Lung microvascular endothelial cell (primary cell): ENCODE measurements at places on chromosomes 6 and 20. TPM values are rescaled to one million over a fixed set of nuclear protein-coding genes. Genes with fewer than 3 reads are reported as not detected.

HLA-DOB gene
- 0.22 TPM in 1 of 2 replicates, not detected in the other for total RNA-seq

MYO6 gene
- 22.2 and 26.4 TPM in 2 replicates for total RNA-seq

GRCh38 chr6:108437821-108438220, 122.9 kb upstream of the FOXO3 start:
- DNase-seq: no peak

- DNase-seq: no peak
Measured at GRCh38 chr6:148943451-148943850, 196.6 kb downstream of the UST start.

DNA sequence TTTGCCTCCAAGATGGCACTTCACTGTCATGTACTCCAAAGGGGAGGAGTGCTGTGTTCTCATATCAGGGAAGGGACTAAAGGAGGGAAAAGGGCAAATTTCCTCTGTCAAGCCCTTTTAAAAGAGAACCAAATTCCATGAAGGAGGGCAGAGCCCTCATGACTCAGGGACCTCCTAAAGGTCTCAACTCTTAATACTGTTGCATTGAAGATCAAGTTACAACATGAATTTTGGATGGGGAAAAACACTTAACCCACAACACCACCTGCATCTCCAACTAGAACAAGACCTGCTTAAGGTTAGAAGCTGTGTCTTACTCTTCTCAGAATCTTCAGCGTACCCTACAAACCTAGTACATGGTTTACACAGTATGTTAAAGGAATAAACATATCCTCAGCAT, 23.7 kb upstream of the FBXO30 start:
- DNase-seq: no peak

GRCh38 chr20:34220561-34220960, 20.7 kb upstream of the ASIP start:
- DNase-seq: peak; percentile 86

GRCh38 chr6:31622684-31623091, 2.2 kb downstream of the PRRC2A start:
- no peak for DNase-seq

GRCh38 chr6:65780691-65781090, 73.7 kb upstream of the EYS start:
- no peak for DNase-seq

DNA sequence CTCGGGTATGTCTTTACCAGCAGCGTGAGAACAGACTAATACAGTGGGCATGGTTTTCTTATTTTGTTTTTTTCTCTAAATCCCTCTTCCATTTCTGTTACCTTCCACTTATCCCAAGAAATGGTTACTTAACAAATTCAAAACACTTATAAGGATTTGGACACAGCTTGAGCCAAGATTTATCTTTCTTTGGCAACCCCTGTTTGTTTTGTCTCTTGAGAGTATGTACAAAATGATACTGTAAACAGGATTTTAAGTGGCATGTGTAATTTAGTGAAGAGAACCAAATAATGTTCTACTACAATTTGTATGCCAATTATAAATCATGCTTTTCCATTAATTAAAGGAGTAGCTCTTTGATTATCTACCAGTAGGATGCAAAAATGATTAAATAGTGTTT, 51.4 kb downstream of the PPP1R14C start:
- DNase-seq: no peak

DNA sequence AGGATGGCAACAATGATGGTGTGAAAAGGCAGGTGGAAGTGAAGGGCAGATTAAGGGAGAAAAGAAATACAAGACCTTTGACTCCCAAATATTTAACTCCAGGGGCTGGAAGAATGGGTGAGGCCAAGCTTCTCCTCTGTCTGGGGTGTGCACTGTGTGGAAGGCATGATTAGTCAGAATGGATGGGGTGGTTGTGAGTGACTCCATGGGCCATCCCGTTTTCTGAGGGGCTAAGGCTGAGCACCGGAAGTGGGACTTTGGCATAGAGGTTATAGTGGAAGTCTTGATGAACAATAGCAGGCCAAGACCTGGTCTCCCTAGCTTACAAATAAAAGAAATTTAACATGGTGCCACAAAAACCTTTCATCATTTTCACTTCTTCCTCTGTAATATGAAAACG, 12.1 kb downstream of the E2F3 start:
- no peak for DNase-seq

KCNK5 gene
- under 0.01 TPM in 1 of 2 replicates, not detected in the other for total RNA-seq

DNA sequence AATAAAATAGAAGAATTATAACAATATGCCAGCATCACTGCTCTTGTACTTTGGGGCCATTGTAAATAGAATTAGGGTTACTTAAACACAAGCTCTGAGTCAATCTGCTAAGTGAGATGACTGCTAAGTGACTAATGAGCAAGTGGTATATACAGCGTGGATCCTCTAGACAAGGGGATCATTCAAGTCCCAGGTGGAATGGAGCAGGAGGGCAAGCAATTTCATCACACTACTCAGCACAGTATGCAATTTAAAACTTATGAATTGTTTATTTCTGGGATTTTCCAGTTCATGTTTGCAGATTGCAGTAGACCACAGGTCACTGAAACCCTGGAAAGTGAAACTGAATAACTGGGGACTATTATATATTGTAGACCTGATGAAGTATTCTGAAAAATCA, 235.3 kb downstream of the BTBD3 start:
- DNase-seq: no peak

GRCh38 chr20:35048739-35049138, 43.9 kb downstream of the TRPC4AP start:
- DNase-seq: no peak

- peak; percentile 13 for DNase-seq
Measured at GRCh38 chr6:78910591-78911171, 43.3 kb downstream of the IRAK1BP1 start.
